Hepatic stellate cell (primary cell): ENCODE measurements at places on chromosomes 7 and 10.

- DNase-seq, result no peak
Measured at GRCh38 chr10:7881119-7881518, 62.8 kb downstream of the TAF3 start.

DNA sequence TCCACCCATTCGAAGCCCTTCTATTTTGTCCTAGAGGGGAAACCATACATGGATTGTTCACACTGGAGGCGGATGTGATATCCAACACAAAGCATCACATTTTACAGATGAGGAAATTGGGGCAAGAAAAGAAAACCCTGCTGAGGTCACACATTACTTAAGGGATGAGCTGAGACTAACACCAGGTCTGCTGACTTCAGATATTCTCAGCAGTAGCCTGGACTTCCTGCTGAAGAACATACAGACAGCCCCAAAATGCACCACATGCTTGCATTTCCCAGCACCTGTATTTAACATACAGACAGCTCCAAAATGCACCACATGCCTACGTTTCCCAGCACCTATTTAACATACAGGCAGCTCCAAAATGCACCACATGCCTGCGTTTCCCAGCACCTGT lies 11.2 kb downstream of the GIMAP5 start:
- no peak for DNase-seq

- DNase-seq, result no peak
Measured at GRCh38 chr10:88245974-88246511, 337.1 kb downstream of the RNLS start.

DNA sequence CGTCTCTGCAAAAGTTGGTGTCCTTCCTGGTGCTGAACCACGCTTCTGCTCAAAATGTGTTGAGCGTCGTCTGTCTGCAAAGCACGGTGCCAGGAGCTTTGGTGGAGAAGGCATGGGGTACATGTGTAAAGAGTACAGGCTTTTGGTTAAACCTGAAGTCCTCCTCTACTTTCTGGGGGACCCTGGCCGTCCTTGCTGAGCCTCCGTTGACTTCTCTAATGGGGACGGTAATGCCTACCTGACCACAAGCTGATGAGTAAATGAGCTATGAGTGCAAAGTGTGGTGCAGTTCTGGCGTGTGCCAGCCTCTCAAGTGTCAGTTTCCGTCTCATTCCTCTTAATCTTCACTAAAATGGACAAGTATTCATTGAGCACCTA lies 527 bp upstream of the HERPUD2 start:
- no peak for DNase-seq

DNA sequence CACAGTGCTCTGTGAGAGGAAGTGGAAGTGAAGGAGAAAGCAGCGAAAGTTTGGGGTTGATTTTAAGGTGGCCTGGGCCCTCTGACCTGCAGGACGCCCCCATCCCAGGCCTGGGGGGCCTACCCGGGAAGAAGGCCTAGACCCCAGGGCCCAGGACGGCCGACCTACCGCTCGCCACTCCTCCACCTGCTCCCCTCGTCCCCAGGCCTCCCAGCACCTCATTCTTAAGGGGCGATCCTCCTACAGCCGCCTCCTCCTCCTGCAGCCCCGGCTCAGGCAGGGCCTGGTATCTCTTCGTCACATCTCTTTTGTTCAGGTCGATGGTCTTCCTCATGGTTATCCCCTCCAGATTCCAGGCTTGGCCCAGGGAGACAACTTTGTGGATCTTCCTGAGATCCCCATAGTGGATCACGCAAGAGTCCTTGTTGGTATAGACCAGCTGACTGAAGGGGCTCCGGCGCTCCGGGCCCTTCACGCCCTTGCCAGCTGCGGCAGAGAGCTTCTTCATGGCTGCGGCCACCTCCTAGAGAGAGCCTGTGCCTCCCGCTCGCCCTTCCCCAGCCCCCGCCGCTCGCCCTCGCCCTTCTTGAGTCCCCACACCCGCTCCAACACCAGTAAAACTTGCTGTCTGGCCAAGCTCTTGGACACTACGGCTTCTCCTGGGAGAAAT lies 117.5 kb downstream of the OR13A1 start:
- DNase-seq, result no peak

DNA sequence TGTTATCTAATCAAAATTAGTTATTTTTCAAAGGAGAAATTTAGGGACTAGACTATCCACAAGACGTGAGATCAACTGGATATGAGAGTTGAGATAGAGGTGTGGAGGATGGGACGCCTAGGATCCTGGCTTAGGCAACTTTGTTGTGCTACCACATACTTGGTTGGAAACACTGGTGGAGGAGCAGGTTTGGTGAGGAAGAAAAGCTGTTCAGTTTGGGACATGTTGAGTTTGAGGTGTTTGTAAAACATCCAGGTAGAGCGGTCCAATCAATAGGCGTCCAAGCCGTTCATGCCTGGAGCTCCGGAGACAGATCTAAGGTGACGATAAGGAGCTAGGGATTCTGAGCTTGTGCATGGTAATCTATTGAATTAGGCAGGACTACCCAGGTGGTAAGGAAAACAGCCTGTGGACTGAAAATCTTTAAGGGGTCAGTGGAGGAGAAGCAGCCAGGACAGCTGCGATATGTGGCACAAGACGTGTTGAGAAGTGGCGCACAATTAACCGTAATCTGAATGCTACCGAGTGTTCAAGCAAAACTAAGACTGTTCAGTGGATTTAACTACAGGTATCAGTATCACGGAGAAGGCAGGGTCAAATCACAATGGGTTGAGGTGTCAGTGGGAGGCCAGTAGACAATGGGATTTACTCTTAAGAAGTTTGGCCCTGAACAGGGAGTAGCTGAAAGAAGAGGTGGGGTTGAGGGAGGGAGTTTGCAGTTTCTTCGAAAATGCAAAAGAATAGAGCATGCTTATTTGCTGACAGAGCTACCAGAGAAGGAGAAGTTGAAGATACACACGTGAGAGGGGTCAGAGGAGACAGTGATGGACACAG lies 16.1 kb upstream of the TRPV6 start:
- DNase-seq, result no peak

- DNase-seq, result no peak
Measured at GRCh38 chr10:11162828-11163599, 145.3 kb downstream of the CELF2 start.

GRCh38 chr10:80168162-80168511 lies 35.6 kb downstream of the PLAC9 start:
- no peak for DNase-seq

DNA sequence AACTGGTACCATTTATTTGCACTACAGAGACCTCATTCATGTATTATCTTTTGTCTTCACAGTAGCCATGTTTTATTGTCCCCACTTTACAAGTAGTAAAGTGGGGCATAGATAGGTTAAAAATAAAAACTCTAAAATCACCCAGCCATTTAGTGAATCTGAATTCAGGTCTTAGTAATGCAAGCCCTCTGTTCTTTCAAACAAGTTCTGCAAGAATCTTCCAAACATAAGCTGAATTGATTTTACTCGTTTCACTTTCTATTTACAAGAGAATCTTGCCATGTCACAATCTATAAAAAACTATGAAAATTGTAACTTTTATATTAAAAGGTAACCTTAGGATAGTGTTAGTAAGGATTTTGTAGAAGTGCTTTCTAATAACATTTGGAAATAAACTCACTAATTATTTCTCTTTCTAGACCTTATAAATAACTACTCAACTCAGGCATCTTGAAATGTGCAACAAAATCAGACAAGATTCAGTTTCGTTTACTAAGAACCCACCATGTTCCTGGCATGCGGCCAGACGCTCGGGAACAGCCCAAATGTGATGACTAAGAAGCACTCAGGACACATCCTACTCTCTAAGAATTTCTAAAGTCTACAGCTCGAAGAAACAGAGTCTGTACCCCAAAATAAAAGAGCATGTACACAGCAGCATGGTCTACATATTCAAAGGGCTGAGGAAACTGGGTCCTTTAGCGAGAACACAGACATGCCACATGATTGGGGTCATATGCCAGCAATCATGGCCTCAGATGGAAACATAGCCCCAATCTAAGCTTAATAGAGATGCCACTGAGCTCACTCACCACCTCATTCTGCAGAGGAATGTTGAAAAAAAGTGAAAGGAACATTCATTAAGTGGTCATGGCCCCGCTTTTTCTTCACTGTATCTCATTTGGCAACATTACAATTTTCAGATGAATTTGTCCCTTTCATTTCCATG lies 167.6 kb downstream of the AMPH start:
- no peak for DNase-seq

GRCh38 chr10:3780771-3781467 lies 4.1 kb downstream of the KLF6 start:
- DNase-seq, result peak; percentile 17

- no peak for DNase-seq
Measured at GRCh38 chr10:117741524-117741923, 199.0 kb downstream of the EMX2 start.

DNA sequence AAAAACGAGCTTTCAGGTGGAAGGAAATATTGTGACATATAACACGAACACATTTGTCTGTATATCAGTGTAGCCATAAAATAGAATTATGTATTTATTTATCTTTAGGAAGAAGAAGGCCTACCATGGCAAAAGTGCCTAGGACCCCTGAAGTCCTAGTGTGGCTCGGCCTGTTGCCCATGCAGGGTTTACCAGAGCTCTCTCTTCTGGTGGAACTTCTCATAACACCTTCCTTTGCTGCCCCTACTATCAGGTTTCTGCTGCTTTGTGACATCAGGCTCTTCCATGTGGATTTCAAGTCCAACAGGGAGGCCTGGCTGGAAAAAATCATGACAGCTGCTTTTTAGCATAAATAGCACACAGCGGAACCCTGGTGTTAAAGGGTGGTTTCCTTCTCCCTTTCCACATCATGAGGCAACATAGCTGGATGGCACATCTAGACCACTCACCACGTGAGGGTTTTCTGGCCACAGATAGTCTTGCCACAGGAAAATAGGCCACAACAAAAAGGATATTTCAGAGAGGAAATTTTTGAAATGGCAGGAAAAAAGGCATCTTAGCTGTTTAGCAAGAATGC lies 44.8 kb upstream of the ADO start:
- no peak for DNase-seq

GRCh38 chr7:119708891-119709290 lies 564.1 kb upstream of the KCND2 start:
- DNase-seq, result no peak

- DNase-seq, result no peak
Measured at GRCh38 chr10:66910671-66911070, 15.2 kb upstream of the LRRTM3 start.

GRCh38 chr10:119022846-119023552 lies 6.5 kb upstream of the NANOS1 start:
- peak; percentile 89 for DNase-seq

- no peak for DNase-seq
Measured at GRCh38 chr10:123134915-123135414, 805 bp upstream of the HMX3 start.

DNA sequence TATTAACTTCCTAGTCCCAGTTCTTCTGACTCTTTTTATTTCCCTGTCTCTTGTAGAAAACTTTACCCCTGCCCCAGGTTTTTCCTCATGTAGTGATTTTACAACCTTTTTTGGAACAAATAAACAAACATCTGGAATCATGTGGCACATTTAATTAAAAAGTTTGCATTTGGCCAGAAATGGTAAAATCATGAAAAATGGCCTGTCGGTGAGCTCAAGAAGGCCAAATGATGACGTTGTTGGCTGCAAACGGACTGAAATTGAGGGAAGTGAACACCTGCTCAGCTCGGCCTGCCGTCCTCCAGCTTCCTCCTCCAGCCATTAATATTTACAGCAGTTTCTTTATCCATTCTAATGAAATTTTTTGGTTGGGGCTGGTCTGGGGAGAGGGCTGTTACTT lies 902.8 kb downstream of the LRMDA start:
- no peak for DNase-seq

DNA sequence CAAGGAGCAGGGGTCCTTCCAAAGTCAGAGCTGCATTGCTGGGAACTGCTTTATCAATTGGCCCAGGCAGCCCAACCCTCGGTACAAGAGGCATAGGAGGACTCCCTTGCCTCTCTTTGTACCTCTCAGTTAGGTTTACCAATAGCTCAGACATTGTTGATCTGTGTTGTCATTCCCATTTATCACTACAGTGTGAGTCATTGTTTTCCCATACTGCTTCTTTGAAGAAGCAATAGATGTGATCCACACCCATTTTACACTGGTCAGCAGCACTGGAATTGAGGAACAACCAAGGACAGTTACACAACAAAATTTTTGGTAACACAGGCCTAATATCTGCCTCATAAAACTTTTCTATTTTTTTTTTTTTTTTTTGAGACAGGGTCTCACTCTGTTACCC lies 307.2 kb downstream of the SNX13 start:
- no peak for DNase-seq

GRCh38 chr10:33071857-33072256 lies 113.8 kb upstream of the ITGB1 start:
- DNase-seq, result no peak

DNA sequence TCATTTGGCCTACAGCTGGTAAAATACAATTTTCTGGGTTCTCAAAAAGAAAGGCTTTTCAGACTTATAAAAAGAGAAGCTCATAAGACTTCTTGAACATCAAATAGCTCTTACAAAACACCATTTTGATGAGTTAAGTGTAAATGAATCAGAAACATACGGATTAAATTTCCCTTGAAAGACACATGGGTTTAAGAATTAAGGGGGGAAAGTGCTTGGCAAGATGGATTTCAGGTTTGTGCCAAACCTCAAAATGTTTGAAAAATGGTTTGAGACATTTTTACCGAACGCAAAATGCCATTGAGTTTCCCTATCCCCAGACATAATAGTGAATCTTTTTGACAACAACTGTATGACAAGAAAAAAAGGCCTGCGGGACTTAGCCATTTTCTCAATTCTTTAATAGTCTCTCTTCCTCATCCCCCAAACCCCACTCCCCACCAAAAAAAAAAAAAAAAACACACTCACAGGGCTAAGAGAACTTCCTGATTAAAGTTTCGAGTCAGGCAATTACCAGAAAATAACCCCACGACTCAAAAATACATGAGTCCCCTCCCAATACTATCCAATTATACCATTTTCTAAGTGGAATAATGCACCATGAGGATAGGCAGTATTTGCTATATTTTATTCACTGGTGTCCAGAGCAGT lies 260.1 kb downstream of the TRIL start:
- DNase-seq, result no peak

- no peak for DNase-seq
Measured at GRCh38 chr7:148994576-148994975, 33.7 kb downstream of the PDIA4 start.

GRCh38 chr7:13742811-13743210 lies 246.7 kb downstream of the ETV1 start:
- peak; percentile 3 for DNase-seq

DNA sequence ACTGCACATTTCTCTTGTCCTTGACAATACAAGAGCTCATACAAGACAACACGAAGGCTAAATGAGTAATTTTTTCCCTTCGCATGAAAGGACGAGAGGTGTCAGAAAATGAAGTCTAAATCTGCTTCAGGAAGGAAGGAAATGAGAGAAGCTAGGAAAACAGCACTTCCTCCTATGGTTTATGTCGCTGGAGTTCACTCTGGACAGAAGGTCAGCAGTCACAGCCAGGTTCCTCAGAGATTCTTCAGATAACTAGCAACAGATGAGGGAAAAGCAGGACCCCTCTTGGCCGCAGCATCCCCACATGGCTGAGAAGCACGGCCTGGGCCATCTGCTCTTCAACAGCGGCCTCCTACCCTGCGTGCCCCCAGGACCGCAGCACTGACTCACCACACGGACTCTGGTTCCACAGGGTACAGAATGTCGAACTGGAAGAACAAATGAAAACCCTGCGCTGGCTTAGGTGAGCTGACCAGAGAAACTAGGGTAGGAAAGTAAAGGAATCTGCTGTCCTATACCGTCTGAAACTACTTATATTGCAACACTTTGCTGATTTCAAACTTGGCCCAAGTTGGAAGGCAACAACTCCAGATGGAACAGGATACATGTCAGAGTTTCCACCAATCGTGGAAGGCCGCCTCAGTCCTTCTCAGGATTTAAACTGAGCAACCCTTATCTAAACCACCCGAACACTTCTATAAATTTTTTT lies 26.3 kb downstream of the DNMBP start:
- DNase-seq, result peak; percentile 52

GRCh38 chr7:99381664-99382075 lies 7.1 kb downstream of the ARPC1B start:
- DNase-seq, result no peak
